ENCODE measurements at places on chromosomes 7 and 10. TPM values are rescaled to one million over a fixed set of nuclear protein-coding genes. Genes with fewer than 3 reads are reported as not detected.

GRCh38 chr10:30045961-30046360, 13.4 kb downstream of the JCAD start:
- no peak for DNase-seq

GRCh38 chr7:50397971-50398324, 52.2 kb downstream of the FIGNL1 start:
- DNase-seq, result no peak

- peak; percentile 32 for DNase-seq
Observed at GRCh38 chr7:39702133-39702532, 78.8 kb downstream of the RALA start.

GRCh38 chr10:130463876-130464364, 327.7 kb downstream of the GLRX3 start:
- no peak for DNase-seq

DNA sequence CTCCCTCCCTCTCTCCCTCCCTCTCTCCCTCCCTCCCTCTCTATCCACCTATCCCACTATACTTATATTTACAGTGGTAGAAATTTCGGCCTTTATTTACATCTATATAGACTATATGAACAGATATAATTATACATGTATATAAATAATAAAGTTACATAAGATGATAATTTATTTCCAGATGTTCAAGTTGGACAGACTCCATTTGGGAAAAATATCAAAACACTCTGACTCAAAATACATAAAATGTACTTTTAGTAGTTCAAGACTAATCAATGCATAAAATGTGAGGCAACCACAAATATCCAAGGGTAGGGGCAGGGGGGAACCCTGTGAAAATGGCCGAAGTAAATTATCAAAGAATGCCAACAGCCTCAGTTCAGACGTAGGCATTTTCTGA, 203.0 kb downstream of the FANK1 start:
- DNase-seq, result no peak

GRCh38 chr7:35647171-35647574, 47.8 kb downstream of the HERPUD2 start:
- DNase-seq, result no peak

The C7orf33 gene
- polyA plus RNA-seq, result not detected

The CAMK2B gene
- 1.3 TPM for polyA plus RNA-seq

Measured in foreskin keratinocyte (primary cell).